ENCODE measurements at places on chromosomes 2 and 18. TPM values are rescaled to one million over a fixed set of nuclear protein-coding genes. Genes with fewer than 3 reads are reported as not detected.

Gene EGR4
- total RNA-seq: 0.29 TPM

Gene LGALSL
- total RNA-seq: 3.8 TPM

Gene HADHA
- 120 TPM for total RNA-seq

DNA sequence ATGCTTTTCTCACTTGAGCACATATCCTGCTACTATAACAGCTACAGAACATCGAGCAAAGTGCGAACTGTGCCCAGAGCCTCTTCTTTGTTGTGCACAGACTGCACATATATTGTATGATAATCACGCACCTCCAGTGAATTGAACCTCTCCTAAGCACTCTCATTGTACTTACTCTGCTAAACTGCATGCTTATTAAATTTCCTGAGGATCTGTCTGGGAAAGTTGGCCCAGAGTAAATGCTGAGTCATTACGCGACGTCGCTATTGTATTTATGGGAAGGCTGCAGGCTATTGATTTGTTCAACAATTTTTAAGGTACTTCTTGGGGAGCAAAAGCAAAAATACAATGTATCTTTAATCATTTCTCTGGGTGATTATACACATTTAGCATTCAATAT is 399.6 kb upstream of the DSEL start:
- no peaks in the 10 kb centered on the region for H3K4me1 ChIP-seq
- H3K27me3 ChIP-seq: no peaks in the 10 kb centered on the region
- no peaks in the 10 kb centered on the region for H3K36me3 ChIP-seq

- H3K27me3 ChIP-seq: no peaks in the 10 kb centered on the region
- no peak overlapping the region for H3K4me3 ChIP-seq
- DNase-seq: no peak
Measured at GRCh38 chr2:55500025-55500424, 19.5 kb upstream of the CFAP36 start.

Gene SLC16A14
- 2.3 TPM for total RNA-seq

Gene CRACDL
- total RNA-seq: 0.09 TPM

- H3K4me1 ChIP-seq: peaks cover 32% of the 10 kb centered on the region
- H3K27ac ChIP-seq: no peak overlapping the region
- H3K36me3 ChIP-seq: no peaks in the 10 kb centered on the region
- no peaks in the 10 kb centered on the region for H3K27me3 ChIP-seq
- H3K4me3 ChIP-seq: no peak overlapping the region
- DNase-seq: peak; percentile 49
Measured at GRCh38 chr2:207463433-207463832, 66.3 kb upstream of the CREB1 start.

Gene PTPN18
- total RNA-seq: 32.9 TPM

Gene RFX8
- total RNA-seq: 0.18 TPM

DNA sequence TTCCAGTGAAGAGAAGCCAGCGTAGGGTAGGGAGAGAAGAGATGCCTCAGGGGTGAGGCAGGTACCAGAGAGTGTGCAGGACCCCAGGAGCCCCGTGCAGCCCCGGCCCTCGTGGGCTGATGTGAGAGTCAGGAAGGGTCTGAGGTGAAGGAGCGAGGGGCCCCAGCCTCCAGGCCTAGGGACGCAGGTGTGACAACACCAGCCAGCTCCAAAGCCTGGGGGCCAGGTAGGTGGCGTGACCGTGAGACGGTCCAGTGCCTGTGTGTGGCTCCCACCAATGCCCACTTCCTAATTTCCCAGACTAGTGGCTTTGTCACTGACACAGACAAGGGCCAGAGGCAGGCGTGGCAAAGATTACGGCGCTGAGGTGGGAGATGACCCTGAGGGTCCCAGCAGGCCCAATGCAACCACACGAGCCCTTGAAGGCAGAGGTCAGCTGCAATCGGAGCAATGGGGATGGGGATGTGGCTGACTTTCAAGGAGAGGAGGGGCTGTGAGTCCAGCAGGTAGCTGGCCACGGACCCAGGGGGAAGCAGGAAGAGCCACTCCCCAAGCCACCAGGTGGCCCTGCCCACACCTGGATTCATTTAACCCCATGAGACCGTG is 86.0 kb upstream of the SNTG2 start:
- H3K4me1 ChIP-seq: no peaks in the 10 kb centered on the region
- no peaks in the 10 kb centered on the region for H3K27me3 ChIP-seq
- no peak overlapping the region for H3K27ac ChIP-seq
- no peak for DNase-seq
- no peak overlapping the region for H3K4me3 ChIP-seq

Gene MRPL44
- 40.4 TPM for total RNA-seq

GRCh38 chr2:197159661-197160211 is 150.8 kb downstream of the ANKRD44 start:
- no peaks in the 10 kb centered on the region for H3K27me3 ChIP-seq
- H3K27ac ChIP-seq: peak overlapping the region; percentile 79
- peak; percentile 58 for DNase-seq
- no peak overlapping the region for H3K4me3 ChIP-seq

DNA sequence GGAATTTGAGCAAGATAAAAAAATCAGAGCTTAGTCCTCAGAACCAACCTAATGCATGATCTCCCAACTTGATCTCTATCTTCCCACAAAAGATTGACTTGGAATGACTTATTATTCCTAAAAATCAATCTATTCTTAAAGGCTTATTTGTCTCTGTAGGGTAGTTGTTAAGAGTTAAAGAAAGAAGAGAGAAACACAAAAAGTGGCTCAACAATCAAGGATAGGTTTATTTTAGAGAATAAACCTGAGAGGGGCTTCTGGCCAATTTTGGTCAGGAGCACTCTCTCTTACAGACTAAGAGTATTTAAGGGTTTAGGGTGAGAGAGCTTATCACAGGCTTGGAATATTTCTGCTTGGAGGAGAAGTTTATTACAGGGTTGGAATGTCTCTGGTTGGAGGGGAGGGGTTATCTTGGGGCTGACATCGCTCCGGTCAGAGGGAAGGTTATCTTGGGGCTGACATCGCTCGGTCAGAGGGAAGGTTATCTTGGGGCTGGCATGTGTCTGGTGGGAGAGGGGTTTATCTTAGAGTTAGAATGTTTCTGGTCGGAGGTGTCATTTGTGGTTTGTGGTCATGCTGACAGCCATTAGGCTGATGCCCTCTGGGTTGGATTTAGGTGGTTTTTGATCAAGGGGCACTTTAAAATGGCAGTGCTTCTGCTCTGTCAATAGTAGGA is 2.4 kb upstream of the MFF start:
- H3K4me1 ChIP-seq: peaks cover 21% of the 10 kb centered on the region
- no peak overlapping the region for H3K27ac ChIP-seq
- DNase-seq: no peak
- no peak overlapping the region for H3K4me3 ChIP-seq

Measured in activated CD8-positive, alpha-beta T cell treated with anti-CD3 and anti-CD28 coated beads for 36 hours (primary cell).